ENCODE measurements at places on chromosomes 2 and 18.

DNA sequence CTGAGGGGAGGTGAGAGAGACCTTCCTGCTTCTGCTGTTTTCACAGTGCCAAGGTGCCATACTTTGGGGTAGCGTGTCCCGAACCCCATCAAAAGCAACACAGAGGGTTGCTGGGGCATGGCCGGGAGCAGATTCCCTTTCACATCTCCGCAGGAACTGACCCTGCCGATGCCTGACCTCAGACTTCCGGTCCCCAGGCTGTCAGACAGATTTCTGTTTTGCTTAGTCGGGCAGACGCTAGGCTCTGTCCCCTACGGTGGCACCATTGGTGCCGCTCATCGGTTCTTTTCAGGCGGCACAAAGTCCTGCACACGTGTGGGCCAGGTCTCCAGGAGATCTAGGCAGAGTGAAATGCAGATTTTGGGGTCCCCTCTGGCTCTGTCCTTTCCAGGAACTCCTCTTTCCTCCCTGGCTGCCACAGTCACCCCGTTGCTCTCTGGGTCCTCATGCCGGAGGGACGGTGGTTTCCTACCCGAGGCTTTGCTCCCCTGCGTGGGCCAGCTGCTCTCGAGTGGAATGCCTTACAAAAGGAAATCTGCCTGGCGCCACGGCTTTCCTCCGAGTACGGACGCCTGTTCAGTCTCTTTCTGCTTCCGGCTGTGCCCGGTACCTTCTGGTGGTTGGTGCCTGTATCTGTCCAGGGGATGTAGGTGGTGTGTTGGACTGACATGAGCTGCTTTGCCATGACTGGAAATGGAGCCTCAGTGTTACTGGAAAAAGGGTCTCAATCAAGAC, 39.3 kb downstream of the RTP5 start:
- no peak for DNase-seq

- no peak for DNase-seq
Measured at GRCh38 chr2:68287580-68288441, 31.9 kb downstream of the CNRIP1 start.

GRCh38 chr2:56671973-56672569, 488.3 kb downstream of the CCDC85A start:
- DNase-seq = no peak

DNA sequence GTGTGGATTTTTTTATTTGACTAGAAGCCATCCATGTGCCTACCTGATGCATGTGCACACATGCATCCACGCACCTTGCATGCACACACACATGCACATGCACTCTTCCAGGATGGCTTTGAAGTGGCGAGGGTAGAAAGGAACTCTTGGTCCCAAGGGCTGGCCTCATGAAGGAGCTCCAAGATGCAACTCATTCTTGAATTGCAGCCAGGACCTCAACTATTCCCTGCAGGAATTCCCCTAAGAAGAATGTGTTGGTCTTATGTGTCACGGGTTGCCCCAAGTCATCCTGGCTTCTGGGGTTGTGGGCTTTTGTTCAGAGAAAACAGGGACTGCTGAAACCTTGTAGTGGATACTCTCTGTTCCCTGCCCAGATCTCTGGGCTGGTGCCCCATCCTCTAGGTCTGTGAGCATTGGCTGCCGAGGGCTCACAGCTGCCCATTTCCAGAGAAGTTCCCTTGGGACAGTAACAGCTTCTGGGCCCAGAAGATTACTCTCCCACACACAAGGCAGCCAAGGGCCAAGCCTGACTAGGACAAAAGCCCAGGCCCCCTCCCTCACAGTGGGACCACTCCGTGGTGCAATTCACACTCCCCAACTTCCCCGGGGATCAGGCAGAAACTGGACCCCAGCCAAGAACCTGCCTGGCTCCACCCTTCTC, 137.6 kb downstream of the COPS8 start:
- no peak for DNase-seq

- no peak for DNase-seq
Measured at GRCh38 chr2:41079011-41079410, 627.1 kb upstream of the SLC8A1 start.

DNA sequence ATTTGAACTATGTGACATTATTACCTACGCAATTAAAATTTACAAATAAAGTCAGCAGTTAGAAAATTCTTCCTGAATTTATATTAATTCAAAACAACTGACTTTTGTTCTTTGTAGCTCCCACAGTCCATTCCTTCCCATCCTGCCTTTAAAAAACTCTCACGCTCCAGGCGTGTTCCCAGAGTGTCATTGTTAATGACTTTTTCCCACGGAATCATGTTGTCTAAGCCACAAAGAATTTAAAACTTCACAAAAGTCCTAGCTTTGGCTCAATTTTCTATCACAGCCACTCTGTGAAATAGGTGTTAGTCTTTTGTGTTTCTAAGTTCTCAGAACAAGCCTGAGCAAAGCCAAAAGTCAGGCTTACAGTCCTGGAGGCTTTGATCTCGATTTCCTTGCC, 26.5 kb downstream of the SLC1A4 start:
- no peak for DNase-seq

GRCh38 chr18:49639643-49640391, 78.0 kb downstream of the LIPG start:
- DNase-seq = no peak

- DNase-seq = no peak
Measured at GRCh38 chr18:26488417-26489009, 59.8 kb downstream of the KCTD1 start.

- no peak for DNase-seq
Measured at GRCh38 chr2:99365661-99366060, 28.5 kb downstream of the EIF5B start.

- no peak for DNase-seq
Measured at GRCh38 chr2:135845257-135845656, 8.3 kb upstream of the LCT start.

- DNase-seq = no peak
Measured at GRCh38 chr2:231988179-231988866, 26.8 kb downstream of the DIS3L2 start.

- DNase-seq = no peak
Measured at GRCh38 chr2:178194600-178195389, 483 bp downstream of the OSBPL6 start.

GRCh38 chr2:17540093-17540812, at the start of gene VSNL1:
VSNL1 (plus strand) TSS chr2:17540696; CDS start chr2:17592075, 51,379 bp downstream.
- DNase-seq = no peak

- DNase-seq = no peak
Measured at GRCh38 chr2:898319-898718, 52.3 kb upstream of the SNTG2 start.

- DNase-seq = no peak
Measured at GRCh38 chr2:119253114-119253702, 29.6 kb downstream of the STEAP3 start.

- DNase-seq = no peak
Measured at GRCh38 chr2:18482666-18483065, 77.8 kb downstream of the RDH14 start.

- no peak for DNase-seq
Measured at GRCh38 chr2:63992061-63992685, 27.1 kb downstream of the VPS54 start.

DNA sequence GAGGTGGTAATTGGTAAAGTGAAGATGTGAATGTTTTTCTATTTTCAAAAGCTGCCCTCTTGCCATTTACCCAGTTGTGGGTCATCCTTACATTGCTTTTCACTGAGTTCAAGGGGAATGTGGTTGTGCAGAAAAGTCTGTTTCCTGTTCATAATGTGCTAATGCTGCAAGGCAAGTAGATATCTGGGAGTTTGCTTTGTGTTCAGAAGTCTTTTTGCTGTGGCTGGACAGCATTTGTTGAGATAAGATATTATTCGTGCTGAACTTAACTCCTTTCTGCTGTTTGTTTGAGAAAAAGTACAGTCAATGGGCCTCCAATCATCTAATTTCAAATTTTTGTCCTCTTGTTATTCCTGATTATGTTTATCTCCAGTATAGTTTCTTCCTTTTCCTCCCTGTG, 263.2 kb downstream of the LTBP1 start:
- DNase-seq = no peak

- peak; percentile 52 for DNase-seq
Measured at GRCh38 chr2:237474931-237475703, 11.9 kb upstream of the MLPH start.

- no peak for DNase-seq
Measured at GRCh38 chr2:120817136-120817955, 81.7 kb downstream of the GLI2 start.

GRCh38 chr2:47676261-47676926, 106.6 kb upstream of the MSH6 start:
- DNase-seq = no peak

- DNase-seq = no peak
Measured at GRCh38 chr2:100614455-100615000, 51.7 kb downstream of the PDCL3 start.

DNA sequence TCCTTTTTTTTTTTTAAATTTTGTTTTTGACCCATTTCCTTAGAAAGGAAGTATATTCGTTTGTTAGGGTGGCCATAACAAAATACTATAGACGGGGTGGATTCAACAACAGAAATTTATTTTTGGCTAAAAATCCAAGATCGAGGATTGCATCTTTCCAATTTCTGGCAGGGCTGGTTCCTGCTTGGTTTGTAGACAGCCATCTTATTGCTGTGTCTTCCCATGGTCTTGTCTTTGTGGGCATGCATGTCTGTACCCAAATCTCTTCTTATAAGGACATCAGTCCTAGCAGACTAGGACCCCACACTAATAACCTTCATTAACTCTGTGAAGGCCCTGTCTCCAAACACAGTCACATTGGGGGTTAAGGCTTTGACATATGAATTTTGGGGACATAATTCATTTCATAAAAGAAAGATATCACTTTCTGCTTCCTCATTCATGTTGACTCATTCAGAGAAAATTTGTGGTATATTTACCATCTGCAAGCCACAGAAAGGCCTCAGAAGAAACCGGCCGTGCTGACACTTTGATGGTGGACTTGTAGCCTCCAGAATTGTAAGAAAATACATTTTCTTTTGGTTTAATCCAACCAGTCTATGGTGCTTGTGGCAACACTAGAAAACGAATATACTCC, 262.1 kb downstream of the LPIN1 start:
- DNase-seq = no peak

DNA sequence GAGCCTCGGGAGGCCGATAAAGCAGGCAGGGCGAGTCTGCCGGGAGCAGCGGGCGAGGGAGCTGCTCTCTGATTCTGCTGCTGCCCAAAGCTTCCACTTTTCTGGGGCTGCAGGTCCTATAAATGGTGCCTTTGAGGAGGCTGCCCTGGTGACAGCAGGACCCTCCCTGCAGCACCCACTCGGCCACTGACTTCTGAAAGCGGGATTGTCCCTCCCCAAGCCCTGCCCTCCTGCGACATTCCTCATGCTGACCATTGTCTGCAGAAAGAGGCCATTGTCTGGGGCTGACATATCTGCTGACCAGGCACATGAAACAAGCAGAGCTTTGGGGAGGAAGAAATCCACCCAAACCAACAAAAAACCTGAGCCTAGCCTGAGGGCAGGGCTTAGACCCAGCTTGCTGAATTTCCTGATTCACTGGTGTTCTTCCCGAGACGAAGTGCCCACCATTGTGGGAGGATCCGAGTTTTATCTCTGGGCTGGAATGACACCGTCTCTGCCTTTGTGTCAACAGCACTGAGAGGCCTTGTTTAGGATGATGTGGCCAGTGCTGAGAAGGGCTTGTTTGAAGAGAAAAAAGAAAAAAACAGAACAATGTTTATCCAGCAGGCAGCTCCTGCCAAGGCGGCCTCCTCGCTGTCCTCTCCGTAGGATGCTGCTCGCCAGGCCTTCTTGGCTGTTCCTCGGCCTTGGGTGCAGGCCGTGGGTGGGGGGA, 129.7 kb downstream of the MYCN start:
- no peak for DNase-seq

DNA sequence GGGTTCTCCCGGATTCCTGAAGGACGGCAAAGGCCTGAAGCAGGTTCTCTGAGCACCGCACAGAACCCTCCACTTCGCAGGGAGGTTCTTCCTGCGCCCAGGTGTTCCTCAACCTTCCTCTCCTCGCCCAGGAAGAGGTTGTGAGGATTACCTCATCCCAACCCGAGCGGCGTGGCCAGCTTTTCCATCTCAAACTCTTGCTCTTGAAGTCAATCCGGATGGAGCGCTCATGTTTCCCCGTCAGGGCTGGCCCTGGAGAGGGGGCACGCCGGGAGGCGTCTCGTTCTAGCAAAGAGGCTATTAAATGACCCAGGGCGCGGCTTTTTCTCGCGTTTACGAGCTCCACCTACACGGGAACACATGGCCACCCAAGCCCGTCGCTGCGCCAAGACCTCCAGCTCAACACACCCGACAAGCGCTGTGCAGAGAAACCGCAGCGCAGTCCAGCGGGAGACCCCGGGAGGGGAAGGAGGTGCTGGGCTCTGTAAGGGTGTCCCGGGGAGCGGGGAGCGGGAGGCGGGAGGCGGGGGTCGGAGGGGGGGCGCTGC, 540 bp upstream of the RAB10 start:
- no peak for DNase-seq

GRCh38 chr2:240948905-240949790, 43.0 kb downstream of the CROCC2 start:
- no peak for DNase-seq

DNA sequence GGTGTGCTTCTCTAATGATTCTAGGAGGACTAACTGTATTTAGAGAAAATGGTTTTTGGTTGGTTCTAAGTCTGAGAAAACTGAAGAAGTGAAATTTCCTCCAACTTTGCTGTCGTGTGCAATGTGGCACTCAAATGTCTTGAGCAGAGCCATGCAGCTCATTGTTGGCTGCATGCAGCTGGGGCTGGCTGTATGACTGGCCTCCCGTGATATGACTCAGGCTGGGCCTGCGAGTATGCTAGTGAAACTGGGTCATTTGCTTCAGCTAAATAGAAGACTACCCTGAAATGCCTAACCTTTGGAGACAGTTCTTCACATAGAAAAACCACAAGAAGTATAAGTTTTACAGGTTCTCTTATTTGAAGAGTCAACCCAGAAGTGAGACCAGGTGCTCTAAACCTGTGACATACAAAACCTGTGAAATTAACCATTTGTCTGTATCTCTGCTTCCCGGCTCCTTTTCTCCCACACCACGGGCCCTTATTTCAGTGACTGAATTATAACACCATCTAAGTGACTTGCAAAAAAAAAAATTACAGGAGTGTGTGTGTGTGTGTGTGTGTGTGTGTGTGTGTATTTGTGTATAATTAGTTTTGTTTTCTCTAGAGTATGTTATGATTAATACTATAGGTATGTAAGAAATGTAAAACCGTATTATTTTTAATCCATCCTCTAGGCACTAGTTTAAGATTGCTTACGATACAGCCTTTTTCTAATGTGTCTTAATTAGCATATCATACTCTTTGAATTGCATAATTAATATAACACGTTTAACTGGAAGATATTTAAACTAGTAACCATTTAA, 15.9 kb downstream of the POLI start:
- no peak for DNase-seq

DNA sequence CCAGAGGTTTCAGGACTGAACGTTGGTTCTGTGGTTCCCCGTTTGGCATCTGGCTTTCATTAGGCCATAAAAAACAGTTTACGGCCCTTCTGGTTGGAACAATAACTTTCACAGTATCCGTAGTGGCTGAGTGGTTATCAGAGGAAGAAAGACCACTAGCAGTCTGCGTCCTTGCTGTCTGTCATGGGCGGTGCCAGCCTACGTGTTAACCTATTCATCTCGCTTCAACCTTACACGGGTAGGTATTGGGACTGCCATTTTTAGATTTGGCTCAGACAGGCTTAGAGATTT, 42.6 kb upstream of the ROCK2 start:
- DNase-seq = no peak

DNA sequence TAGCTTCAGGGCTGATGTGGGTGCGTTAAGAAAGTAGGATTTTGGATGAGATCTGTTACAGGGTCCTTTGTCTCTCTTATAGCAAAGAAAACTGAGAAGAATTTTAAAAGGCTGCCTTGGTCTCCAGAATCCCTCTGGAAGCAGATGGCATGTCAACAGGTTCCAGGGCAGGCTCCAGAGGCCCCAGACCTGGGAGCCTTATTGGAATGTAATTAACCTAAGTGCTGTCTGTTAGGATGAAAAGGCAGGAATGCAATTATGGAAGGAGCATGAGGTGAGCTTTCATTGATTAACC, 97.2 kb upstream of the PKDCC start:
- no peak for DNase-seq
